DMS53 (cell line): ENCODE measurements at places on chromosomes 2 and 18.

DNA sequence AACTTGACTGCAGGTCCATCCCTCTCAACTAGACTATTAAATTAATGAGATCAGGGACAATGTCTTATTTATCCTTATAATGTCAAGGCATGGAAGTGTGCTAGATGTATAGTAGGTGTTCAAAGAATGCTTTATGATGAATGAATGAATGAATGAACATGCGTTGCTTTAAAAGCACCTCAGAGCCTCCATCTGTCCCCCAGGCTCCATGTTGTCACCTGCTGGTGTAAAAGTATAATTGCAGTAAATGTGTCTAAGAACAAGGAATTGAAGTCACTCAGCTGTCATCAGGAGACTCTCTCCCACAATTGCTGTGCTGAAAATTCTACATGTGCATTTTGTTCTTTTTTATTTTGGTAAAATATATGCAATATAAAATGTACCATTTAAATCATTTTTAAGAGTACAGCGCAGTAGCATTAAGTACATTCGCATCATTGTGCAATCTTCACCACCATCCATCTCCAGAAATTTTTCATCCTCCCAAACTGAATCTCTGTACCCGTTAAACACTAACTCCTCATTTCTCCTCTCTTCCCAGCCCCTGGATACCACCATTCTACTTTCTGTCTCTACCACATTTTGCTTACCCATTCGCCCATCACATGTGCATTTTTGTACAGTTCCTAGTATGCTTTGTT lies 52.6 kb downstream of the GNAL start:
- DNase-seq, result peak; percentile 68

DNA sequence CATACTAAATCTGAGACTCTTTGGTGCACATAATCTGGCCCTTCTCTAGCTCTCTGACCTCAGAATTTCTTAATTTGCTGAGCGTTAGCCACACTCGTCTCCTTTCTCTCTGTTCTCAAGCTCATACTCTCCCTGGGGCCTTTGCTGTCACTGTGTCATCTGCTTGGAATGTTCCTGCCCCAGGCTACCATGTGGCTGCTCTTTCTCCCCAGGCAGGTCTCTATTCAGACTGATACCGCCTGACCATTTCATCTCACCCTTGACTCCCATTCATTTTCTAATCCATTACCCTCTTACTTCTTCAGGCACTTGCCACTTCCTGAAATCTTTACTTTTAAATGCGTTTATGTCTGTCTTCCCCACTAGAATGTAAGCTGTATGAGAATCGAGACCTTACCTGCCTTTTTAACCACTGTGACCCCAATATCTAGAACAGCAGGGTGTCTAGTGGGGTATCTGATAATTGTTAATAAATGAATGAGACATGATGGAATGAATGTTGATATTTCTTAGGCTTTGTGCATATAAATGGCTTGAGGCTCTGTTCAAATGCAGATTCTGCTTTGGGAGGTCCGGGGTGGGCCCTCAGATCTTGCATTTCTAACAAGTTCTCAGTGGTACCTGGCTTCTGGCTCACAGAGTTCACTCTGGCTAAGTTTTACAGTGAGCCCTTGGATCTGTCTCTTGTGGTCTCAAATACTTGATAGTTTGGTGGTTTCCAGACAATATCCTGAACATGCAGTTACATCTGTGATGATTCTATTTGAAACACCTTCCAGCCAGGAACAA lies 89.9 kb upstream of the EPC2 start:
- DNase-seq, result no peak

DNA sequence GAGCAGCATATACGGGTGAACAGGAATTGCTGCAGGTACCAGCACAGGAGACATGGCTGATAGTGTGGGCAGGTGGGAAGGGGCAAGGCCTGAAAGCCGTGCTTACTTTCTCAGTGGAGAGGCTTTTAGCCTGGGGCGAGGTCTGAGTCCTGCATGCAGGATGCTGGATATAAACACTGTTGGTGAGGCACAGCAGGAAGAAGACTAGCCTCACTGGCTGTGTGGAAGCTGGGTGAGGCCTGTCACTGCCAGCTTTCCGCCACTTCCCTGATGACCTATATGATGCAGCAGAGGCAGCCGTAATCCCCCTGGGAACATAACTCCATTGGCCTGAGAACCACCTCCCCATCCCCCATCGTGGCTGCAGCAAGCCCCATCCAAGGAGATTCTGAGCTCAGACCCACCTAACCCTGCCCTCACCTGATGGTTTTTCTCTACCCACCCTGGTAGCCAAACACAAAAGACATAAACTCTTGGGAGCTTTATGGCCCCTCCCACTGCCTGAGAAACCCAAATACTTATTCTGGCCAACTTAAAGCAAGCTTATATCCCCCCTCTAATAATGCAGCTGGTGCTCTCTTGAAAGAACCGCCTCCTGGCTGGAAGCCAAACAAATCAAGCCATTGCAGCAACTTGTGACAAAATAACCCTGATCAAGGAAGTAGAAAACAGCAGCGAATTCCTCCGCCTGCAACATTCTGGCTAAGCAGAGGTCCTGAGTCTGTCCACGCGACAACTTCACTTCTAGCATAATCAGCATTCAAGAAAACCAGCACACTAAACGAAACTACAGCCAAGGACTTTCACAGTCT lies 54.6 kb upstream of the DSC1 start:
- DNase-seq, result no peak

GRCh38 chr18:56327191-56327885 lies 311.1 kb downstream of the TXNL1 start:
- no peak for DNase-seq

- DNase-seq, result no peak
Observed at GRCh38 chr18:13366131-13366530, 147.6 kb downstream of the LDLRAD4 start.

- DNase-seq, result no peak
Observed at GRCh38 chr2:36541891-36542595, 55.9 kb downstream of the FEZ2 start.

DNA sequence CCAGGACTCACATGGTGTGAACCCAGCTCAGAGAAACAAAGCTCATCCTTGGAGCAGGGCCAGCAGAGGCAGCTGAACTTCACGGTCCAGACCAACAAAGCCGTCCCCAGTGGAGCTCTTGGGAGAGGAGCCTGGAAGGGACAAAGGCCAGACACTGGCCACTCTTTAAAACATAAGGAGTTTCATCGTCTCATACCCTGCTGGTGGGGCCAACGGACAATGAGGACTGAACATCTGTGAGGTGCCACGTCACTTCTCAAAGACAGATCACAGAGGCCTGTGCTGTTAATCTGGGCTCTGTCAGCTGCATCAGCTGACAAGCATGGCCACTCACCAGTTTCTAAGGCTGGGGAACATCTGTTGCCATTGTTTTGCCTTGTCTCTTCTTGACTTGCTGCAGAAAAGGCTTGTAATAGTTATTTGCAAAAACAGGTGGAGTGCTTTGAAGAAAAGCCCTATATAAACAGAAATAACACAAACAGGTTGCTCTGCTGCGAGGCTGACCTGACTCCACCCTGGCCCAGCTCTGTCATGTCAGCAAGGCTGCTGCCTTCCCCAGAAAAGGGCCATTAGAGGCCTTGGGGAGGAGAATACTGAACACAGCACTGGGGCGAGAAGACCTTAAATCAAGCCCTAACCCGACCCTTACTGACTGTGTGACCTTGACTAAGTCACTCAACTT lies 68.1 kb upstream of the DAPL1 start:
- peak; percentile 95 for DNase-seq

DNA sequence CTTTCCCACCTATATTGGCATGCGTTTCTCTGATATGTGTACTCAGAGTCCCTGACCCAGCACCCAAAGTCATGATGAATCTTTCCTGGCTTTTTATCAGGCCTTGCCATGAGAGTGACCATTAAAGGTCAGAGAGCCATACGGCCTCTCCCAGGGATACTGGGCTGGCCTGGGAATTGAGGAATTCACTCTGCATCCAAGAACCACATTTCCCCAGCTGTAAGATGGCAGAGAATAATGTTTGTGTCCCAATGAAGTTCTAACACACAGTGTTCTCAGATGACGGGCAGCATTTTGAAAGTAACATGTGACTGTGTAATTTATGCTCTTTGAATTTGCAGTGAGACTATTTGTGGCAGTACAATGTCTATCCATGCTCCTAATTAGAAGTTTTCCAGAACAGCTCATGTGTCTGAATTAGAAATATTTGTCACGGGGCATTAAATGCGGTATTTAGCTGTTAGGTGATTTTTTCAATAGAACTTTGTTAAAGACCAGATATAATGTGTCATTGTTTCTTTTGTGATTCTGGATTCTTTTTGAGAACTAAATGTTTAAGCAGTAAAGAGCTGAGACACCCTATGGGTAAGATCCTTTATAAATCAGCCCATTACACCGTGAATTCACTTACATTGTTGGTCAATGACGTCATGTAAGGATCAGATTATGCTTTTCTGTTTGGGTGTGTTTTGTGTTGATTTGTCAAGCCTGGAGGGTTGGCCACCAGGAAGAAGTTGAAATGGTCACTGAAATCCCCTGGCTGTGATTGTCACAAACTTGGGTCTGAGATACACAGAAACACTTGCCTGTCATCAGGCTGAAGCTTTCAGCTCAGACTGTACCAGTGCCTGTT lies 7.3 kb upstream of the SLC3A1 start:
- DNase-seq, result no peak

DNA sequence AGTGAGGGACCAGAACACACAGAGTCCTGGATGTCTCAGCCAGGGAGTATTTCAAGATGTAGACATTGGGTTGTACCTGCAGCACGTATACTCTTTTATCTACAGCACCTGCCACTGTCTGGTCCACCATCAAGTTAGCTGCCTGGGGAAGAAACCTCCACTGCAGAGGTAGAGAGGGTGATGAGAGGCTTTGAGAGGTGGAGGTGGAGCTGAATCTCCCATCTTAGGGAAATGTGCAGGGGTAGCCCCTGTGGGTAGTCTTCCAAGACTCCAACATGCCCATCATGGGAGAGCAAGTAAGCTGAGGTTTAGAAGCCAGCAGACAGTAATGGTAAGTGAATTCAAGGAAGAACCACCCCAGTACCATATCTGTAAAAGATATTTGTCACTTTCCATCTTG lies 93.3 kb upstream of the CELF4 start:
- DNase-seq, result no peak

DNA sequence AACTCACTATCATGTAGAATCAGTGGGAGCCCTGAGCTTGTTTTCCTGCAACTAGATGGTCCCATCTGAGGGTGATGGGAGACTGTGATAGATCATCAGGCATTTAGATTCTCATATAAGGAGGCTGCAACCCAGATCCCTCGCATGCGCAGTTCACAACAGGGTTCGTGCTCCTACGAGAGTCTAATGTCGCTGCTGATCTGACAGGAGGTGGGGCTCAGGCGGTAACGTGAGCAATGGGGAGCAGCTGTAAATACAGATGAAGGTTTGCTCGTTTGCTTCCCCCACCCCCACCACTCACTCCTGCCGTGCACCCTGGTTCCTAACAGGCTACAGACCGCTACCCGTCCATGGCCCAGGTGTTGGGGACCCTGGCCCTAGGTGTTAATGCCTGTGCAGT lies 113.6 kb downstream of the RNF144A start:
- DNase-seq, result peak; percentile 59

GRCh38 chr18:21857871-21858270 lies 117.3 kb downstream of the MIB1 start:
- DNase-seq, result no peak

GRCh38 chr2:42878581-42878980 lies 86.2 kb upstream of the HAAO start:
- no peak for DNase-seq

DNA sequence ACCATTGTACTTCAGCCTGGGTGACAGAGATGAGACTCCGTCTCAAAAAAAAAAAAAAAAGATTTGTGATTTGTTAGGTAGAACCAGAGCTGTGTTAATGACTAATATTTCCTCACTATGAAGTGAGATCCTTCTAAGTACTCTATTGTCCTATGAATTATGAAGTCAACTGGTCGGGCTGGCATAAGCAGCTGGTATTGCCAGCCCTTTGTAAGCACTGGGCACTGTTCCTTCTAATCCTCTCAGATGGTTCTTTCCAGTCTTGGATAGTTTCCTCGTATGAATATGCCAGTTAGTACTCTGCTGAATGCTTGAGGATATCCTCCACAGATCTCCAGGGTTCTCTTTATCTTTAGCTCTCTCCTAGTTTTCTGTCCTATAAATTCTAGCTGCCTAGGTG lies 223.1 kb upstream of the SP5 start:
- no peak for DNase-seq

DNA sequence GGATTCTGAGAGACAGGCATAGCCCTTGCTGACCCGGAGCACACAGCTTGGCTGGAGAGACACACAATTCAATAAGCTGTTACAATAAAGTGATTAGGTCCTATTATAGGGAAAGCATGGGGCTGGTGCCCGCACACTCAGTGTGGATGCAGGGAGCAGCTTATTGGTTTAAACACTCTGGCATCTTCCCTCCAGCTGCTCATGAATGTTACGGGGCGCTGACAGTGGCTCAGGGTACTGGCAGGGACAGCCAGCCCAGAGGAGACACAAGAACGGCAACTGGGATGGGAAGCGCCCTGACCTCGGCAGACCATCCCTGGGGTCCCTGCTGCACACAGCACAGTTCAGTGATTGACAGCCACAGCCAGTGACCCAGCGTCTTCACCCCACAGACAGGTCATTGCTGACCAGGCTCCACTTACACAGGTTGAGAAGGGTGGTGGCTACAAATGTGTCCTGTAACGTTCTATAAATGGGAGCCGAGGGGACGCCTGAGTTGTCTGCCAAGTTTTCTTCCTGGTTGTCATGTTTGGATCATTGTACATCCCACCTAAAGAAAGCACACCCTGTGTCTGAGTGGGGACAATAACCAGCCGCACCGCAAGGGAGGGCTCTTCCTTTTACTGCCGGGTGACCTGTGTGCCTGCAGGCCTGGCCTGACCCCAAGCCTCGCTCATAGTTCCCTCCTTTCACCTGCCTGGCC lies 60.3 kb downstream of the SH3BP4 start:
- no peak for DNase-seq

GRCh38 chr2:240926516-240927389 lies 20.6 kb downstream of the CROCC2 start:
- DNase-seq, result peak; percentile 60

GRCh38 chr2:44167311-44167907 lies 1.3 kb upstream of the PPM1B start:
- peak; percentile 84 for DNase-seq

- no peak for DNase-seq
Observed at GRCh38 chr2:224968051-224968450, 74.2 kb downstream of the DOCK10 start.

GRCh38 chr2:240567872-240568677 lies at the start of gene RNPEPL1:
Gene RNPEPL1, plus strand, starts transcription at chr2:240568484. Its CDS starts 103 bp downstream, at chr2:240568587.
- DNase-seq, result peak; percentile 77
